ENCODE measurements at places on chromosomes 4 and X. TPM values are rescaled to one million over a fixed set of nuclear protein-coding genes. Genes with fewer than 3 reads are reported as not detected.

SHOX gene
- not detected for polyA plus RNA-seq

SYTL5 gene
- polyA plus RNA-seq, result not detected

MMGT1 gene
- polyA plus RNA-seq, result 18.5 TPM

ATP11C gene
- polyA plus RNA-seq, result 3.1 TPM

SPANXB1 gene
- polyA plus RNA-seq, result not detected

SH3RF1 gene
- polyA plus RNA-seq, result 7.4 TPM

STPG2 gene
- polyA plus RNA-seq, result not detected

GPR143 gene
- polyA plus RNA-seq, result 0.03 TPM

FAM149A gene
- 1.0 TPM for polyA plus RNA-seq

TMEM192 gene
- 4.4 TPM for polyA plus RNA-seq

KLHL5 gene
- polyA plus RNA-seq, result 6.7 TPM

EIF4E gene
- 37.1 TPM for polyA plus RNA-seq

HGFAC gene
- polyA plus RNA-seq, result 0.63 TPM

BCORL1 gene
- polyA plus RNA-seq, result 0.96 TPM

KIAA0232 gene
- polyA plus RNA-seq, result 53.3 TPM

MED28 gene
- polyA plus RNA-seq, result 33.0 TPM

ADD1 gene
- 224 TPM for polyA plus RNA-seq

ATP2B3 gene
- 0.01 TPM for polyA plus RNA-seq

GPR78 gene
- polyA plus RNA-seq, result not detected

DDX53 gene
- not detected for polyA plus RNA-seq

GYPA gene
- polyA plus RNA-seq, result not detected

LRCH2 gene
- polyA plus RNA-seq, result 0.31 TPM

FATE1 gene
- polyA plus RNA-seq, result 0.07 TPM

DNAAF6 gene
- not detected for polyA plus RNA-seq

DMRTC1B gene
- not detected for polyA plus RNA-seq

TRPC5OS gene
- not detected for polyA plus RNA-seq

GC gene
- not detected for polyA plus RNA-seq

HERC5 gene
- polyA plus RNA-seq, result 0.79 TPM

FGB gene
- polyA plus RNA-seq, result not detected

WNK3 gene
- 0.09 TPM for polyA plus RNA-seq

All from psoas muscle (tissue), 8 donors.